ENCODE measurements at places on chromosomes 2 and 18.

DNA sequence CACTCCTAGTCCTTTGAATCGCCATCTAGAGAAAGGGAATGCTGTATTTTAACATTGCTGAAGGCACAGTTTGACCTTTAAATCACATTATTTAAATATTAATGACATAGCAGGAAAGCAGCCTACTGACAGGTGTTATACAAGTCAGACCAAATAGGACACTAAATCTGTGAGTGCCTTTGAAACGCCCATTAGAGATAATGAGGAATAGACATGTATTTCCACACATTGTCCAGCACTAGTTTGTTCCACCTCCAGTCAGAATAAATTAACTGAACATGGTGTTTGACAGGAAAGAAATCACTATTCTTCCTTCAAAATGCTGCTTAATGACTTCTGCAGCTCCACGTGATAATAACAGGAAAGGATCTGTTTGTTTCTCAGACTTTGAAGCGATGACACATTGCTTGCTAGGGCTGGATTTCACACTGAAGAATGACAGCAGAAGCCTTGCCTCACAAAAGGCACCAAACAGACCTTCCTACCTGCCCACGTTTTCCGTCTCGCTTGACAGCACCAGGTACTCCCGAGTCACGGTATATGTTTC lies 90.5 kb upstream of the DDX18 start:
- DNase-seq = peak; percentile 6

DNA sequence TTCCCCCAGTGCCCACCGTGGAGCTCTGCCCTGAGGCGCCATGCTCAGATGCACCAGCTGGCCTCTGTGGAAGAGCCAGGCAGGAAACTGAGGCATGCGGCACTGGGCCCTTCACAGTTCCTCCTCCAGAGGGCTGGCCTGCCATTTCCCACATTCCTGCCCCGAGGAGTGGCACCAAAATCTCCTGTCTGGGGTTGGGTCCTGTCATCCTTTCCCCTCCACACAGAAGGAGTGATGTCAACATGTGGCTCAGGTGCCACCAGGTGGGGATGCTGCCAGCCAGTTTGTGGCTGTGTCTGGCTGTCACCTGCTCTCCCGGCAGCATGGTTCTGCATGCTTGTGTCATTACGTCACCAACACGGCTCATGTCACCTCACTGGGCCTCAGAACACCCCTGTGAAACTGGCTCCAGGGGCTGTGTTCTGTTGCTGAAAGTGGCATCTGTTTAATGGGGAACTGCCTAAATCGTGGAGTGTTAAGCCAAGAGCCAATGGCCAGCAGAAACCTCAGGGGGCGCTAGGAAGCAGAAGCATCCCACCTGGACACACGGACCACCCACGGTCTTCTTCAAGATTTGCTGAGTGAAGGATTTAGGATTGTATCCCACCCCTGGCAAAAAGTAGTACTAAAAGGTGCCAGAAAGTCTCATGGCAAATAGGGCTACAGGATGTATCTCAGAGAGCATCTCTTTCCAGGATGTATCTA lies 51.3 kb downstream of the ZAP70 start:
- no peak for DNase-seq

DNA sequence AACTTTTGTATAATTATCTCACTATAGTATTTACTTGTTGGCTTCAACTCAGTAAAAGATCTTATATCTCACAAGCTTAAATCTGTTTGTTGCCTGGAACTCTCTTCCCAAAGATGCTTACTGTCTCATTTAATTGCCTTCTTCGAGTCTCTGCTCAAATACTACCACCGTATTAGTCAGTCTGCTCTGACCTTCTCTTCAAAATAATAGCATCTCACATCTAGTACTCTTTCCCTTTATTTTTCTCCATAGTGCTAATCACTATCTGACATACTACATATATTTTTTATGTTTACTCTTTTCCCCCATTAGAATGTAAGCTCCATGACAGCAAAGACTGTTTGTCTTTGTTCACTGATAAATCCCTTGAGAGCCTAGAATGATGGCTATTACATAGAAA lies 10.6 kb upstream of the MPP4 start:
- no peak for DNase-seq

- DNase-seq = no peak
Observed at GRCh38 chr2:36886664-36887063, 79.7 kb downstream of the STRN start.

GRCh38 chr2:188441288-188441947 lies 149.7 kb downstream of the GULP1 start:
- no peak for DNase-seq

Measured in renal cortical epithelial cell (primary cell).